Activated CD4-positive, alpha-beta T cell treated with anti-CD3 and anti-CD28 coated beads, Interleukin-2, amount 50 U/mL, for 4 hours (primary cell): ENCODE measurements at places on chromosomes 16 and 17.

DNA sequence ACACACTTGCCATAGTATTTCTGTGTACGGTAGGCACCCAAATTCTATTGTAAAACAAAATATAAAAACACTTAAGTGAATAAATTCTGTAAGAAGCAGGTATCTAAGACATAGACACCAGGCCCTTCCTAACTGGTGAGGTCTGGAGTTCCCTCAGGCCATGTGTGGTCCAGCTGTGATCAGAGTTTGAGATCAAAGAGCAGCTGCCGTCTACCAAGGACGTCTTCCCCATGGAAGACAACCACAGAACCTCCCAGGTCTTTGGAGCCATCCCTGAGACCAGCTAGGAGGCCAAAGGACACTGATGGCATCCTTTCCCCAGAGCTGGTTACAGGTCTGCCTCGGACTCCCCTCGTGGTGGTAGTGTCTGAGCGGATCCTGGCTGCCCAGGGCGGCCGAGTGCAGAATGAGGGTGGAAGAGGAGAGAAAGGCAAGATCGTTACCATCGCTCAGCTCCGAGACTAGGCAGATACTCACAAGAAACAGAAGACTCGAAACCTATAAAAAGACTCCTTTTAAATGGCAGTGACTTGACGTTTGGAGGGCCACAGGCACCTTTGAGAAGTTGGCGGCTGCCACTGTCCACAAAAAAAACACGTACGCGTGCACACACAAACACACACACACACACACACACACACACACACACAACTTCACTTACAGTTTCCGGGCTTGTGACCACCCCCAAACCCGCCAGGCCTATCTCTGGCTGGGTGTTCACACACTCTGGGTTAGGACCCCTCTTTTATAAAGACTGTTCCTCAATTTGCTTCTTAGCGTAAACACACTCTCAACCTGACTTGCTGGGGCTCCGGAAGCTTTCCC is 7.5 kb downstream of the TIMP2 start:
- DNase-seq: no peak

- DNase-seq: no peak
Measured at GRCh38 chr16:3530371-3530914, 29.6 kb downstream of the CLUAP1 start.

DNA sequence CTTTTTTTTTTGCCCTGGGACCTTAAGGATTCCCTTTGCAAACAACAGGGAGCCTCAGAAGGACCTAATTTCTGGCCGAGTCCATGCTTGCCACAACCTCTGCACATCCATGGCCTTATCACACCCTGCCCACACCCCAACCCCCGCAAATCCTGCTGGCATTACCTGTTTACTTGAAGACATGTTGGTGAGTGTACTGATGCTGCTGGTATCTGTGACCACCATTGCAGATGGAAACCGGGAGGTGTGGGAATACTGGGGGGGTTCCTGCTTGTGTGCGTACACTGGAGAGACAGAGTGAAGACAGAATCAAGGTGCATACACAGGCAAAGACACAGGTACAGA is 46.0 kb downstream of the HNF1B start:
- DNase-seq: no peak

DNA sequence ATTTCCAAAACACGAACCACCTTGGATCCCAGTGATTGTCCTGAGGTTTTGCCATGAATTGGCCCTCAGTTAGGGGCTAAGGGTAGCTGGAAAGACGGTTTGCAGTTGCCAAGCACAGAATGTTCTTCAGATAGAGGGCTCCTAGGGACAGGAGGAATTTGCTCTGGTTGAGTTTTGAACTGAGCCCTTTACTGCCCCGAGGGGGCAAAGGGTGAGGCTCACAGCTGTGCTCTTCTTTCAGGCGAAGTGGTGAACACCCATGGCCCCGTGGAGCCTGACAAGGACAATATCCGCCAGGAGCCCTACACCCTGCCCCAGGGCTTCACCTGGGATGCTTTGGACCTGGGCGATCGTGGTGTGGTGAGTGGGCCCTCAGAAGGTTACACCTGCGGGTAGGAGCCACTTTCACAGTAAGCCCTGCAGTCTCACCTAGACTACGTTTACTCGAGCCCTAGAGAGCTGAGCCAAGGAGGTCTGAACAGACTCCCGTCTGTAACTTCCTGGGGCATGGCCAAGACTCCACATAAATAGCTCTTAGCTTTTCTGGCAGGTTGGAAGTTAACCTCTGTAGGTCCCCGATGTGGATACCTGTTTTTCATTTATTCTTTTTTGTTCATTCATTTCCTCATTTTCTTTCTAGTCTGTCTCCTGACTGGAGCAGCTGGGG is 32.5 kb downstream of the NMT1 start:
- no peak for DNase-seq

GRCh38 chr17:69757688-69758430 is 317.2 kb upstream of the KCNJ16 start:
- no peak for DNase-seq

- no peak for DNase-seq
Measured at GRCh38 chr16:4212211-4212933, 29.5 kb downstream of the SRL start.

DNA sequence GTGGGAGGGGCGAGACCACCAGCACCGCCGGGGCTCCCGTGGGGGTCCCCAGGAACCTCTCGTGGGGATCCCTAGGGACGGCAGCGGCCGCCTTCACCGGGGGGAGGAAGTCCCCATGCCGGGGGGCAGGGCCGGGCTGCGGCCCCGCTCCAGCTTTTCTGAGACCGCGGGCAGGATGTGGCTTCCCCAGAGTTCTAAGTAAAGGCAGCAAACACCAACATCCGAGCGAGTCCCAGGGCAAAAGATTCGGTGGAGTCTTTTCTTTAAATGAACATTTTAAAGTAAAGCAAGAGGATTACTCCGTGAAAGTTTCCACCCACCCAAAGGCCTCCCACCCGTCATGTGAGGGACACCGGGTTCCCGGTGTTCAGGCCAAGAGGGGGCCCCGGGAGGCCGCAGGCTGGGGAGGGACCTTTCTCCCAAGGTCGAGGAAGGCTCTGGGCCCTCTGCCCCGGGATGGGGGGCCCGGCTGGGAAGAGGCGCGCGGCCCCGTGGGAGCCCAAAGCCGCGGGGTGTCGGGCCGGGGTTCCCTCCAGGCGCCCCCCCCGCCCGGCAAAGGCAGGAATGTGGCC is 137.2 kb upstream of the RPH3AL start:
- peak; percentile 35 for DNase-seq

DNA sequence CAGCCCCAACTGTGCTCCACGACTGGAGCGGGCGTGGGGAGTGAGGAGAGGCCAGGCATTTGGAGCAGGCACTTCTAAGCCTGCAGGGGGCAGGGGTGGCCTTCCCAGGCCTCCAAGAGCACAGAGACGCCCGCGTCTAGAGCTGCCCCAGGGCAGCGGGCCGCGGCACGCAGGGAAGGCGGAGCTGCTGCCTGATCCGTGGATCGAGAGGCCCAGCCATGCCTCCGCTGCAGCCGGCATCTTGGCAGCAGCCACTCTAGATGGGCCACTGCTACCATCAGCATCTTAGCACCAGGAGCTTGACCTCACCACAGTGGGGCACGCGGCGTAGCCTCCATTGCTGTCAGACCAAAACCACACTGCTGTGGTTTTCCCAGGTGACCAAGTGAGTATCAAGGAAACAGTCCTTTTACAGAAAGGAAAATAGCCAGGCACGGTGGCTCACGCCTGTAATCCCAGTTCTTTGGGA is 20.4 kb upstream of the WDR45B start:
- peak; percentile 15 for DNase-seq

DNA sequence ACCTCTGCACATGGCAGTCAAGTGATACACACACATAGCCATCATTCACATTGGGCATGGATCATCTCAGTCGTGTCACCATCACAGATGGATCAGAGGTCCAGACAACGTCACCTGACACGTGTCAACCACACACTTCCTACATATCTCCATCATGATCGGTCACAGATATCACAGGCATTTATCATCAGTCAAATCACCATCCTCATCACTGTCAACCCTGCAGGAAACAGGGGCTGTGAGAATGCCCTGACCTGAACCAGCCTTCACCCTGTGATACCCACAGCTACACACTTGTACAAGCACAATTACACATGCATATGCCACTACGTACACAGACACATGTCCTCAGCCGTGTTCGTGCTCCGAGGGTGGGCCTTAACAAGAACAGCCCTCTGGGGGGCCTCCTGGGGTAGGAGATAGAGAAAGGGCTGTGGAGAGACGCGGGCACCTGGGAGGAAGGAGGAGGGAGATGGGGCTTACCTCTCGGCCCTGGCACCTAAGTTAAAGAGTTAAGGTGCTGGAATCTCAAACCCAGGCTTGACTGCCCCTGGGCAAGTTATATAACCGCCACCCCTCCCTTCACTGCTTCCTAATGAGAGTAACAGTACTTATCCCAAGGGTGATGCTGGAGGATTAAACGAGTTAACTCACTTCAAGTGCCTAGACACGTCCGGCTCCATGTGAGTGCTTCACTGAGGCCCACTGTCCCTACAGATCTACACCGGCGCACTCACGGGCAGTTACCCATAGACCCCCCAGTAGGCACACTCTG is 1.1 kb downstream of the SLC12A4 start:
- DNase-seq: no peak

DNA sequence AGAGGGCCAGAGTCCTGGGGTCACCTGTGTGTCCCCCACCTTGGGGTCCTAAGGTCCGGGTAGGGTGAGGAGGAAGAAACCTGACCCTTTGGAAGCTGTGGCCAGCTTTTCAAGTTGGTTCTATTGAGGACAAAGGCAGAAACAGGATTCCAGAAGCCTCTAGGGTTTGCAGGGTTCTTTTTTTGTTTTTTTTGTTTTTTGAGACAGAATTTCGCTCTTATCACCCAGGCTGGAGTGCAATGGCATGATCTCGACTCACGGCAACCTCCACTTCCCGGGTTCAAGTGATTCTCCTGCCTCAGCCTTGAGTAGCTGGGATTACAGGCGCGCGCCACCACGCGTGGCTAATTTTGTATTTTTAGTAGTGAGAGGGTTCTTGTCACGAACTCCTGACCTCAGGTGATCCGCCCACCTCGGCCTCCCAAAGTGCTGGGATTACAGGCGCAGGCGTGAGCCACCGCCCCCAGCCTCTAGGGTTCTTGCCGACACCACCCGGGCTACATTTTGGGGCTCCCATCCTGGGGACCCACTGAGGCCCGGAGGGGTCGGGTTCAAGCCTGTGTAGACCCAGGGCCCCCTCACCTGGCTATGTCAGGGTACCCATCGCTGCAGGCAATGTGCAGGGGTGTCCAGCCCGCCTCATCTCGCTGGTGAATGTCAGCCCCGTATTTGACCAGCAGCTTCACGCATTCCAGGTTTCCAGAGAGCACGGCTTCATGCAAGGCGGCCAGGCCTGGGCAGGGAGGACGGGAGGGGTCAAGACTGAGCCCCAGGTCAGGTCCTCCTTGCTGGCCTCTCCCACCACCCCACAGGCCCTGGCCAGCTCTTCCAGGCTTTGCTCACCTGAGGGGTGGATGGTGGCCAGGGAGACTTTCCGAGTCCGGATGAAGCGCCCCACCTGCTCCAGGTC is 674 bp downstream of the PPP1R27 start:
- DNase-seq: no peak

DNA sequence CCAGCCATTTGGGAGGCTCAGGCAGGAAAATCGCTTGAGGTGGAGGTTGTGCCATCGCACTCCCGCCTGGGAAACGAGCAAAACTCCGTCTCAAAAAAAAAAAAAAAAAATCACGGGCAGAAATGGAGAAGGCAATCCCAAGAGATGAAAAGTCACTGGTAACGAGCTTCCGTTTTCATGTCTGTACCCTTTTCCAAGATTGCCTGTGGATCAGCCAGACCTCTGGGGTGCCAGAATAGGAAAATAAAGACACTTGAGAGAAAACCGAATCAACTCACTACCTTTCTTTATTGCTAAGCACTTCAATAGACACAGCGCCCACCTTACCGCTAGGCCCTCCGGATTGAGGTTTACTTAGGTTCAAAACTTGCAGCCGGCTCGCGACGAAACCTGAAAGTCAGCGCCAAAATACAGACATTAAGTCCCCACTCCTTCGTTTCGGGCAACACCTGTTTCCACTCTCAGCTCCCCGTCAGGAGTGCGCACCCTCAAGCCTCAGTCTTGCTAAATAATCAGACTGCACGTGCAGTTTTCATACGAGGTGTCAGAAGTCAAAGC is 970 bp upstream of the TRAF7 start:
- peak; percentile 27 for DNase-seq

GRCh38 chr17:72068643-72069042 is 52.2 kb upstream of the SOX9 start:
- DNase-seq: no peak

DNA sequence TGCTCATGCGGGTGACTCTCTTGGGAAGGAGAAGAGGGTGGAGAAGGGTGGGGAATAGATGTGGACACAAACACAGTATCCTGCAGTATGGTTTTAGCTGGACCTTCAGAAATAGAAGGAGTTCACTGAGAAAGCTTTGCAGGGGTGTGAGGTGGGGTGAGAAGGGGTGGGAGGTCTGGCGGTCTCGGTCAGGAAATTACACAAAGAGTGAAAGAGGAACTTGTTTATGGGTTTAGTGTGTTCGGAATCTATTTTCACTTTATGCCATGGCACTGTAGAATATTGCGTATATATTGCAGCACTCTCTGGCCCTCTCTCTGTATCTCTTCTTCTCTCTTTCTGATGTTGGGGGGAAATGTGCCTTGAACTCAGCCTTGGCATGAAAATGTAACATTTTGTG is 148.2 kb upstream of the GOT2 start:
- DNase-seq: no peak

GRCh38 chr17:17103160-17103559 is 60.9 kb downstream of the MPRIP start:
- no peak for DNase-seq

DNA sequence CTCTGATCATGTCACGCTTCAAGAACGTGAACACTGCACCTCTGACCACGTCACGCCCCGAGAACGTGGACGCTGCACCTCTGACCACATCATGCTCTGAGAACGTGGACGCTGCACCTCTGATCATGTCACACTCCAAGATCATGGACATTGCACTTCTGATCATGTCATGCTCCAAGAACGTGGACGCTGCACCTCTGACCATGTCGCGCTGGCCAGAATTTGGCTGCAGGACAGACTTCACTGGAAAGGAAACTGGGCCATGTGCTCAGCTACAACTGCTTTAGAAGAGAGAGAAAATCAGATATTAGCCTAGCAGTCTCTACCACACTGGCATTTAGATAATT is 182.7 kb downstream of the RPTOR start:
- DNase-seq: no peak

GRCh38 chr16:19294156-19294649 is 8.7 kb downstream of the CLEC19A start:
- no peak for DNase-seq

GRCh38 chr16:69397821-69398521 is 12.2 kb upstream of the TERF2 start:
- no peak for DNase-seq

GRCh38 chr17:73232587-73233373 is 28.9 kb downstream of the CPSF4L start:
- DNase-seq: peak; percentile 16

DNA sequence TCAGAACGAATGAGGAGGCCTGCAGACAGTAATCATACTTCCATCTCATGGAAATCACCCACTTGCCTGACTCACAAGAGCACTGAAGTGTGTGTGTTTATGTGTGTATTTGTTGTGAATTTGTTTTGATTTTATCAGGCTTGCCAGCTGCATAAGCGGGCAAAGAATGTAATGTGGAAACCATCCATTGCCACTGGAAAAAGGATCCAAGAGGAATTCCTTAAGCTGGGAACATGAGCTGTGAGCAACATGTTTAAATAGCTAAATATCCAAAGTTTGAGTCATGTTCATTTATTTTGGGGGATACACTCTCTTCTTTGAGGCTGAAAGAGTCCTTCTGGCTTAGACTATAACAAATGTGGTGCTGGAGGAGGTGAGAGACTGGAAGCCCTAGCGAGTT is 198.4 kb upstream of the TBX2 start:
- no peak for DNase-seq
